ENCODE measurements at places on chromosomes 4 and X.

- DNase-seq: no peak
These were observed 38.6 kb downstream of the SLITRK2 start for GRCh38 chrX:145856181-145856580.

- no peak for DNase-seq
These were observed 37.7 kb upstream of the NUDT6 start for GRCh38 chr4:122959981-122960610.

- DNase-seq: no peak
These were observed 29.6 kb upstream of the MBNL3 start for GRCh38 chrX:132518401-132518800.

DNA sequence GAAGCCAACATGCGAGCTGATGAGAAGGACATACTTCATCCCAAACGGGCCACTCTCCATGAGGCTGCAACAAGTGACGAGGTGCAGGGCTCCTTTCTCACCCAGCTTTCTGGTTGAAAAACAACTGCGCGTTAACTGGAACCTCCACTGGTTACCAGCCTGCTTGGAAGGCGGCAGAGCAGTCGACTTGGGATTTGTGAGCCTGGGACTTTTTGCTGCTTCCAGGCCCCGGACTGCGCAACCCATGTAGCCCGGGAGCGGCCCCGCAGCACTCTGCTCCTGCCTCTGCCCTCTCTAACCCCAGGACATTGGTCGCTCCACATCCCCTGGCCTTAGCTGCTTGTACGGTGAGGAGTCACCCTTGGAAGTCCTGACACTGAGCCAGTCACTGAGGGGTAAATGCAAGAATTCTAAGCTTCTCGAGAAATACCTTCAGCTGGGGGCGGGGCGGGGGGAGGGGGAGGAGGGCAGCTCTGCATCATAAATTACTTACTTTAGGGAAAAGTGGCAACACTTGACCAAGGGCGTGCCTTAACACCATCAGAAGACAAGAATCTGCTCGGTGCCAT lies 72.7 kb downstream of the MTMR1 start:
- no peak for DNase-seq

GRCh38 chrX:30973784-30974427 lies 84.9 kb upstream of the TAB3 start:
- no peak for DNase-seq

GRCh38 chr4:155615081-155615887 lies 51.4 kb upstream of the GUCY1A1 start:
- DNase-seq: no peak

DNA sequence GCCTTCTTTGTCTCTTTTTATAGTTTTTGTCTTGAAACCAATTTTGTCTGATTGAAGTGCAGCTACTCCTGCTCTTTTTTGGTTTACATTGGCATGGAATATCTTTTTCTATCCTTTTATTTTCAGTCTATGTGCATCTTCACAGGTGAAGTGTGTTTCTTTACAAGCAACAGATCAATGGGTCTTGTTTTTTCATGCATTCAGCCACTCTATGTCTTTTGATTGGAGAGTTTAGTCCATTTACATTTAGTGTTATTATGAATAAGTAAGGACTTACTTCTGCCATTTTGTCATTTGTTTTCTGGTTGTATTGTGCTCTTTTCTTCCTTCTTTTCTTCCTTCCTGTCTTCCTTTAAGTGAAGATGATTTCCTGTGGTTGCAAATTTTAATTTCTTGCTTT lies 224.4 kb downstream of the SLC39A8 start:
- DNase-seq: no peak

DNA sequence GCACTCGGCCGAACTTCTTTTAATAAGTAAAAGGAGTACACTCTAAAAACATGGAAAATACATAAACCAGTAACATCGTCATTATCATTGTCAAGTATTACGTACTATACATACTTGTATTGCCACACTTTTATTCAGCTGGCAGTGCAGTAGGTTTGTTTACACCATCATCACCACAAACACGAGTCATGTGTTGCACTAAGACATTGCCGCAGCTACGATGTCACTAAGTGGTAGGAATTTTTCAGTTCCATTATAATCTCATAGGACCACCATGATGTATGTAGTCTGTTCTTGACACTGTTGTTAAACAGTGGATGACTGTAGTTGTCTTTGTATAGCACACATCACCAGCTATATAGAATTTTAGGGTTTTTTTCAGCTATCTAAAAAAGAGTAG lies 48.0 kb upstream of the TMEM131L start:
- DNase-seq: no peak

DNA sequence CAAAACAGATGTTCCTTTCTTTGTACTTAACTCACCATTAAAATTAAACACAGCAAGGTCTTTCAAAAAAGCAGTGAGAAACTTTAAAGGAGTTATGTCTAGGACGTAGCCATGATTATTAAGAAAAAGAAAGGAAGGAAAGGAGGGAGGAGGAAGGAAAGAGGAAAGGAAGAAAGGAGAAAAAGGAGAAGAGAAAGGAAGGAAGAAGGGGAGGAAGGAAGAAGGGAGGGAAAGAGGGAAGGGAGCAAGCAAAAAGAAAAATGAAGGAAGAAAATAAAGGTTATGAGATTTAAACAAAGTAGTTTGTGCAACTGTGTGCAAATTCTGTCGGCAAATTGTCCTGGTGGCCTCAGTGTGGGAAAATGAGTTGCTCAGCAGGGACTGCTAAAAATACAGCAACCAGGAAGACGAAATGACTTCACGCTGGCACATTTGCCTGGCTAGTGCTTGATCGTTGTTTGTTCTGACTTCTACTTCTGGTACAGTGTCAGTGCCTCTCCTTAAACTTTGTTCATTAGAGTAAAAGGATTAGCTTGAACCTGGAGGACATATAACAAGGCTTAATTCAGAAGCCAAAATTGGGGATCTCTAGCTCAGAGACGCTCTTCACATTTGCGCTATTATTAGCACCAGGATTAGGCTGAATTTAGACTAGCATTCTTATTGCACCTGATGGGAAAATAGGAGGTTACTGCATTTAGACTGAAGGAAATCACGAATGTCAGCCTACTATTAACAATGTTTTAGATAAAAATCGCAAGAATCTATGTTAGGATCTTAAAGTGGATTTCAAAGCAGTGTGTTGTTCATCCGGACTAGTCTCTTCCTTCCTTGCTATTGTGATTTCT lies 81.2 kb downstream of the DCK start:
- no peak for DNase-seq

DNA sequence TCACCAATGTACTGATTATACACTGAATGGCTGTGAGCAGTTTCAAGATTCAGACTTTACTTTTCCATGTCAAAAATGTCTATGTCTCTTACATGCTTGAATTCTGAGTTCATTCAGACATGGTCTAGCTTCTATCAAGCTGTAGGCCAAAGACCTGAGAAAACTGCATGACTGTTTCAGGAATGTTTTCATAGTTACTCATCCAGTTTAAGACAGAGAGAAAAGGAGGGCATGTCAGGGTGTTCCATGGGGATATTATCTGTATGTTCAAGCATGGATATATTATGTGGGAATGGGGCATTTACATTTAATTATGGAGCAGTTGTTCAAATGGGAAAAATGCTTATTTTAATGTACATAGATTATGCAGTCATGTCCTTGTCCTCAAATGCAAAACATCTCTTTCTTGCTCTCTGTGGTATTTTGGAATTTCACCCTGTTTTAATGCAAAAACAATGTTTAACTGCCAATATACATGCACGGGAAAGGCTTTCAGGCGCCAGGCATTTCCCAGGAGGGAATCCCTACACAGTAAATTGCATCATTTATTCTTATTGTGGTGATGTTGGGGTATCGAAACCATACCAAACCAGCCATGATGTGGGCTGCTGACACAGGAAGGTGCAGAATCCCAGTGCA lies 429.1 kb upstream of the INTU start:
- DNase-seq: peak; percentile 67

DNA sequence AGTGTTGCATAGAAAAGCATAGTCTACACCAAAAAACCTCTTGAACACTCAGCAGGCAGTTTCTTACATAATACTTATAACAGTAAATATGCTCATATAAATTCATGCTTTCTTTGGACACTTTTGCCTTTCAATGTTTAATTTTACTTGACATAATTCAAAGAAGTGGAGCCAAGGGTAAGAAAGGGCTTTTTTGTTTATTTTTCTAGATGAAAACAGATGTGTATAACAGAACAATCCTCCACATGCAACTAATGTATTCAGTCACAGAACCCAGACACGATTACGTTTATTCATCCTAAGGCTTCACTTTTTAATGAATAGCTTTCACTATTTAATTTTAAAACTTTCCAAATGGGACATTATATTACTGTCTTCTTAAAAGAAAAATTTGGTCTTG lies 58.0 kb upstream of the PTPN13 start:
- DNase-seq: no peak

DNA sequence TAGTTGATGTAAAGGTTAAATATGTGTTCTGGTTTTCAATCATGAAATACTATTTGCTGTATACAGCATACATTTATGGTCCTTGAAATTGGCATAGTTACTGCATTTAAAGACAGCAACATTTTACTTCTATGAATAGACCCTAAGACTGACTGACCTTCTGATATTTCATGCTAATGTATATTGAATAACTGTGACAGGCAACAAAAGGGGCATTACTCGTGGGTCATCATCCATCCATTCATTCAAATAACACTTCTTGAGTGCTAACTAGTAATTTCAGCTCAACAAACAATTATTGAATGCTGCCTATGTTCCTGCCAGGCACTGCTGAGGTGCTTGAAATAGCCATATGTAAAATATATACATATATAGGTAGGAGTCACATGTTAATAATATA lies 92.8 kb upstream of the ADAMTS3 start:
- DNase-seq: no peak

- DNase-seq: no peak
These were observed 47.7 kb downstream of the PHKA1 start for GRCh38 chrX:72666451-72666850.

DNA sequence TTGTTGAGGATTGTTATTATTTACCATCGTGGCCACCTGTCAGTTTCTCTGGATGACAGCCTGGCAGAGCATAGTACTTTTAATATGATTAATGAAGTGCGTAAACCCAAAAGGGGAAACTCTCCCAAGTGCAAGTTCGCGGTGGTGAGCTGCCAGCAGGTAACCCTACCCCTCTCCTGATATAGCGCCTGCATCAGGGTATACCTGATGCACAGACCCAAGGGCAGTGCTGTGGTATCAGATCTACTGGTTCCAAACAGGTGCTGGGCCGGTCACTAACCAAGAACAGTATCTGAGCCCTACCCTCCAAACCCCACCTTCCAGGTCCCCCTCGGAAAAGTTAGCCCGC lies 1.6 kb downstream of the RNF150 start:
- DNase-seq: no peak

Measured in fibroblast of skin of left quadriceps (primary cell).